ENCODE measurements at places on chromosomes 5 and 9.

- no peak for DNase-seq
Measured at GRCh38 chr9:22037954-22038690, 29.0 kb upstream of the CDKN2B start.

DNA sequence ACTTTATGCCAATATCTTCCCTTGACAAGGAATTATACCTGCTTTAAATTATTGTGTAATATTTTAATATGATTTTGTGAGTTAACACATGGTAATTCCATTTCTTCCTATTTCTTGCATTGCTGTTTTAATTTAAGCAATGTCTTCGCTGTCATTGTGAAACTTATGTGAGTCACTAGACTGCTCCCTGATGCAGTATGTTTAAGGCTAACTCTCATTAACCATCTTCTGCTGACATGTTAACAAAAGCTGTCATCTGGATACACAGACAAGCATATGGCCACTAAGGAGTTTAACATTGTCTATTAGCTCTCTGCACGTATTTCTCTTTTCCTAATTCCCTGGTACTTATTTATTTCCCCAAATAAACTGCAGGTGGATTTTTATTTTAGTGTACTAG lies 980.8 kb upstream of the CTNND2 start:
- DNase-seq = no peak

DNA sequence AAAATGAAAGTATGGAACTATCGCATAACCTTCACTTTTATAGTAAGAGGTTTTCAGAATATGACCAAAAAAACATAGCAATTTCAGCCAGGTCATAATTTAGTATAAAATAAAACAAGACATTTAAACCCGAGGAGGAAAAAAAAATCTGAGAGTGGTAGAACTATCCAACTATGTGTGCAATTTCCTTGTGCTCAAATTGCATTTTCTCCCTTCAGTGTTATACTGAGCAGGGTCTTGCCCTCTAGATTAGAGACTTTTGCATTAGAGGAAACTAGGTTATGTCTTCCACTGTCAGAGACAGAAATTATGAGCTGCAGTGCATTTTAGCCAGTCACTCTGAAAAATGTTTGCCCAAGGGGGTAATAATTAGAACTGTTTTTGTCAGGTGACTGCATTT lies 330.6 kb downstream of the NR2F1-AS1 start:
- DNase-seq = no peak

GRCh38 chr9:33380390-33381094 lies 21.8 kb downstream of the AQP7 start:
- no peak for DNase-seq

DNA sequence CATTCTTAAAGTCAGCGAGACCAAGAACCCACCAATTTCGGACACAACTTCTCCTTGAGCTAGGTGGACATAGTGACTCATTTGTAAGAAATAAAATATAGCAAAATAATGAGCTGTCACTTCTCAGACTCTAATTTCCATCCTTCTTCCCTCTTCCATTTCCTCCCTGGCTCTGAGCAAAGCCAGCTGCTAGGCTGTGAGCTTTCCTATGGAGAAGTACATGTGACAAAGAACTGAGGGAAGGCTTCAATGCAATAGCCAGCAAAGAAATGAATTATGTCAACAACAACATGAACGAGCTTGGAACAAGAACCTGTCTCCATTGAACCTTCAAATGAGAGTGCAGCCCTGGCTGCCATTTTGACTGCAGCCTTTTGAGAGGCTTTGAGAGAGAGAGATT lies 25.9 kb upstream of the SELENOP start:
- DNase-seq = no peak

DNA sequence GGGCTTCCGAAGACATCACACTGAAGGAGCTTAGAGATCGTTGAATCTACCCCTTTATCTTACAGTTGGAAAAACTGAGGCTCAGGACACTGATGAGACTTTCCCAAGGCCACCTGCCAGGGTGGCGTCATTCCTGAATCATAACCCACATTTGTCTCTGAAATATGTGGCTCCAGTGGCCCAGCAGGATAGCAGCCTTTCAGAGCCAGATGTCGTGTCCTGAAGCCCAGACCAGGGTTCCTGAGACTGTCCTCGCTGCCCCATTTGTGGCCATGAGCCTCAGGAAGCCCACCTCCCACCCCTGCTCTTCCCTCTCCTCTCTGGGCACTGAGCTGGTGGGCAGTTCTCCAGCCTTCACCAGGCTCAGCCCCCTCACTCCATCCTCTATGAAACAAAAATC lies 2.4 kb downstream of the HMCN2 start:
- no peak for DNase-seq

- DNase-seq = no peak
Measured at GRCh38 chr9:79610019-79610631, 38.4 kb downstream of the TLE4 start.

DNA sequence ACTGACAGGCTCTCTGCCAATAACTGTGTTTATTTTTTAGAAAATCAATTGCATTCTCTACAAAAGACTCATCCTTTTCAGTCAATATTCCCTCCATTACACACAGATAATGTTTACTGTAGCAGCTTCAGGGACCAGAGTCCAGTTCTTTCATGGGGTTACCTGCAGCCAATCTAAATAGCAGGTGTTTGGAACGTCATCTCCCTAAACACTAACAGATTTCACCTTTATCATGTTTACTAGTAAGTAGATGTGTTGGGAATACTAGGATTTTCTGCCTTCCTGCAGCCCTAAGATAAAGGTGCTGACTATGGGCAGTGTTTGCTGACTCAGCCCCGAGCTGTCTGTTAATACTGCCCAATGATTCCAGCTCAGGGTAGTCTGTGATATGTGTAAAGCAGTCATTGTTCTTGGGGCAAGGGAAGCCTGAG lies 447.0 kb downstream of the KIF4B start:
- DNase-seq = no peak

GRCh38 chr9:98380065-98380681 lies 124.7 kb upstream of the TBC1D2 start:
- DNase-seq = no peak
